ENCODE measurements at places on chromosomes 2 and 18.

- DNase-seq, result no peak
Measured at GRCh38 chr18:57433482-57433881, 1.7 kb upstream of the ONECUT2 start.

DNA sequence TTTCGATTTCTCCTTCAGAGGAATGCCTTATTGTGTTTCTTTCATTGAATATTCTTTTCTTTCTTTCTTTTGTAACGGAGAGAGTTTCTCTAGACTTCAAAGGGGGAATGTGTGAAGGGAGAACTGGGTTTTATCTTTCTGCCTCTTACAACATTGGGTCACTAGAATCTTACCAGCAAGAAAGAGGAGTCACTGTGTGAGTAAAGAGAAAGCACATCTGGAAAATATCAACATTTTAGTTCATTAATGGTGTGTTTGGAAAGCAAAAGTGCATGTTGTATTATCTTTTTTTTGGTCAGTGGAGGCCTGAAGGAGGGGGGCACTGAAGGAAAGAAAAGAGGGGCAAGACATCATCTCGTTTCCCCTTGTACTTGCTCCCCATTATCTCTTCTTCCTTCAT is 86.6 kb upstream of the THOC1 start:
- no peak for DNase-seq

DNA sequence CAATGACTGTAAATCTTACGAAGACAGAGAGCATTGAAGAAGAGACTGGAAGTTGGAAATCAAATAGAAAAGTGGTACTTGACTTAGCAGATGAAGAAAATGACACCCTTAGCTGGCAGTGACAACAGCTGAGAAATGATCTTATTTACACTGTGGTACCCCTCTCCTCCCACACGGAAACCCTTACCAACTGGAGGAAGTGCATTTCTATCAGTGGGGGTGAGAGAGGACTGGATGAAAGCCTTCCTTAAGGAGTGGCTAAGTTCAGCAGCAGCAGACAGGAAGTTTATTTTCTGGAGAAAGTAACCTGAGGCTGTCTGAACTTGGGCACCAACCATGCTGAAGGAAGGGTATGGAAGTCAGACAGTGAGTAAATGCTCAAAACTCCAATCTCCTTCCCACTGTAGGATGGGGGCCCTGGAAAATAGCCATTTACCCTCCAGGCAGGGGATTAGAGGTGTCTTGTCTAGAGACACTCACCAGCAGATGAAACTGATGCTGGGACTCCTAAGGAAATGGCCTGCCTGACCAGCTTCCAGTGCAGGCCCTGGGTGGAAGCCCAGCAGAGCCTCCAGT is 160.2 kb upstream of the NCK2 start:
- DNase-seq, result peak; percentile 41

GRCh38 chr18:70311726-70312125 is 22.9 kb downstream of the SOCS6 start:
- DNase-seq, result no peak

GRCh38 chr2:202193305-202193704 is 45.1 kb downstream of the SUMO1 start:
- no peak for DNase-seq

- no peak for DNase-seq
Measured at GRCh38 chr2:236873636-236874035, 212.1 kb upstream of the COPS8 start.

- DNase-seq, result no peak
Measured at GRCh38 chr18:50727721-50728471, 91.9 kb downstream of the MRO start.

DNA sequence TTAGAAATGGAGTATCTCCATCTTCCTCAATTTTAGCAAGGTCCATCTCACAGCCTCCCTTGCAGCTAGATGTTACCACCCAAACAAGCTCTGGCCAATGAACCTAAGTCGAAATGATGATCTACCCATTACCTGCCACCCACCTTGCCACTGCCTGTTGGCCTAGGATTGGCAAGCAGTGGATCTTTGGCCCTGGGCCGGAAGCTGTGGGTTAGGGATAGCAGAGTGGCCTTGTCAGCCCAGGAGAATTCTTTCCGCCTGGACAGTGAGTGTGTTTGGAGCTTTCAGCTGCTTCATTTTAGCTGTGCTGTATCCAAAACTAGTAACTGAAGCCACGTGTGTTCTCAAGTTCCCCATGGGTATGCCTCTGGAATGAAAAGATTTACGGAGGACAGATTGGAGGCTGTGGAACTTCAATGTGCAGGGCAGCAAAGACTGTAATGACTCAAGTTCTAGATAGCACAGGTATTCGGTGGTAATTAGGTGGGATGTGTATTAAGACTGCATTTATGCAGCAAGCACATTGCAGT is 7.7 kb upstream of the PARD6G start:
- no peak for DNase-seq

GRCh38 chr2:131104487-131105155 is 515 bp upstream of the PLEKHB2 start:
- no peak for DNase-seq

- DNase-seq, result peak; percentile 20
Measured at GRCh38 chr2:112195167-112195766, 57.1 kb downstream of the FBLN7 start.

DNA sequence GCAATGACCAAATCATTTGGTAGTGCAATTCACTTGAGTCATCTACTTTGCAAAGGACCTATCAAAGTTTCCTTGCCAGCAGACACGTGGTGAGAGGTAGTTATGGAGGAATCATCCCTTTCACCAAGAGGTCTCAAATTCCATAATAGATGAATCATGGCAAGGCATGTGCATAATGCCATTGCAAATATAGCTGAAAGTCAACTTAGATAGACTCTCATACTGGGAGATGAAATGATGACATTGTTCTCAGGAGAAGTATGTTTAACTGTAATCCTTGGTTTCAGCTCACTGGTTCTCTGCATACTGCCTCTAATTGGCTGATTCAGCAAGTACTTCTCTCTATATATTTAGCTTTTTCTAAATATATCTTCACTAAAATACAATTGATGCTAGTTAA is 57.2 kb downstream of the CALCRL start:
- DNase-seq, result no peak

- DNase-seq, result no peak
Measured at GRCh38 chr2:196406-196805, 67.4 kb downstream of the SH3YL1 start.
